Tracheal epithelial cell (primary cell): ENCODE measurements at places on chromosomes 16 and 17. TPM values are rescaled to one million over a fixed set of nuclear protein-coding genes. Genes with fewer than 3 reads are reported as not detected.

Gene TNFRSF13B
- 0.24 TPM in 1 of 2 replicates, not detected in the other for total RNA-seq

Gene ZACN
- not detected in 2 replicates for total RNA-seq

Gene KRTAP9-8
- not detected in 2 replicates for total RNA-seq

Gene SERPINF2
- 2.2 and 4.0 TPM in 2 replicates for total RNA-seq

Gene TGFB1I1
- total RNA-seq = 3.4 and 19.3 TPM in 2 replicates

Gene CACNA1H
- under 0.01 and 0.24 TPM in 2 replicates for total RNA-seq

Gene DUXB
- not detected in 2 replicates for total RNA-seq

Gene VMO1
- 0.72 and 1.1 TPM in 2 replicates for total RNA-seq
